Activated T-cell treated with anti-CD3 and anti-CD28 coated beads, Interleukin-2, amount 50 U/mL, for 48 hours (primary cell): ENCODE measurements at places on chromosomes 13 and 19.

GRCh38 chr19:30362156-30362754, 9.9 kb upstream of the ZNF536 start:
- DNase-seq = no peak

GRCh38 chr19:14147797-14148605, 11.6 kb upstream of the ASF1B start:
- DNase-seq = peak; percentile 75

GRCh38 chr19:41426116-41426841, 895 bp downstream of the B3GNT8 start:
- DNase-seq = no peak

DNA sequence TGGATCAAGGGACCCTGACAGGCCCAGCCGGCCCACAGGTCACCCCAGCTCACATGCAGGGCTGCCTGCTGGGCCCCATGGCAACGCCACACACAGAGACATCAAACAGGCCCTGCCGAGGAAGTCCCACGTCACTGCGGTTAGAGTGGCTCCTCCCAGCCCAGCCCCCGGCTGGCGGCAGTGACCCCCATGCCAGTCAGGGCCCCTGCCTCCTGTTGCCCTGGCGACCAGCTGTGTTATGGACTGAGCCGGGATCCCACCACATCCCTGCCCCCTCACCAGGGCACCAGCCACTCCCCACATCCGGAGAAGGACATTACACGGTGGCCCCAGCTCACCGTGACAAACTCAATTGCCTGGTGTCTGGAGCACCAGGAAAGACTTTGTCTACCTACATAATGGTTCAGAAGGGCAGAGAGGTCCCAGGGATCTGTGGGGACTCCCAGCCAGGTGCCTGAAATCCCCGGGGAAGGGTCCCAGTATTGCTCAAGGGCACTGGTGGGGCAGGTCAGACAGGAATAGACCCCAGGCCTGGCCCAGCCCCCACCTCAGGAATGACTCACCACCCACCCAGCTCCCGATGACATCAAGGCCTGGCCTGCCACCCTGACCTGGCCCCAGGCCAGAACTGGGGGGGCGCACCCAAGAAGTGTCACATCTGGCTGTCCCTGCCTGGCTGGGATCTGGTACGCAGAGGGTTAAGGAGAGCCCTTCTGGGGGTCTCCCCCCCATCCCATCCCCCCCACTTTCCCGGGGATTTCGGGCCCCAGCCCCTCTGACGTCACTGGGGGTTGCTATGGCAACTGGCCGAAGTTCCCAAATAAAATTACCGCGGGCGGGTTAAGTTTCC, 30.2 kb upstream of the NANOS3 start:
- DNase-seq = peak; percentile 94

GRCh38 chr19:31351855-31352195, 2.6 kb upstream of the TSHZ3 start:
- no peak for DNase-seq

DNA sequence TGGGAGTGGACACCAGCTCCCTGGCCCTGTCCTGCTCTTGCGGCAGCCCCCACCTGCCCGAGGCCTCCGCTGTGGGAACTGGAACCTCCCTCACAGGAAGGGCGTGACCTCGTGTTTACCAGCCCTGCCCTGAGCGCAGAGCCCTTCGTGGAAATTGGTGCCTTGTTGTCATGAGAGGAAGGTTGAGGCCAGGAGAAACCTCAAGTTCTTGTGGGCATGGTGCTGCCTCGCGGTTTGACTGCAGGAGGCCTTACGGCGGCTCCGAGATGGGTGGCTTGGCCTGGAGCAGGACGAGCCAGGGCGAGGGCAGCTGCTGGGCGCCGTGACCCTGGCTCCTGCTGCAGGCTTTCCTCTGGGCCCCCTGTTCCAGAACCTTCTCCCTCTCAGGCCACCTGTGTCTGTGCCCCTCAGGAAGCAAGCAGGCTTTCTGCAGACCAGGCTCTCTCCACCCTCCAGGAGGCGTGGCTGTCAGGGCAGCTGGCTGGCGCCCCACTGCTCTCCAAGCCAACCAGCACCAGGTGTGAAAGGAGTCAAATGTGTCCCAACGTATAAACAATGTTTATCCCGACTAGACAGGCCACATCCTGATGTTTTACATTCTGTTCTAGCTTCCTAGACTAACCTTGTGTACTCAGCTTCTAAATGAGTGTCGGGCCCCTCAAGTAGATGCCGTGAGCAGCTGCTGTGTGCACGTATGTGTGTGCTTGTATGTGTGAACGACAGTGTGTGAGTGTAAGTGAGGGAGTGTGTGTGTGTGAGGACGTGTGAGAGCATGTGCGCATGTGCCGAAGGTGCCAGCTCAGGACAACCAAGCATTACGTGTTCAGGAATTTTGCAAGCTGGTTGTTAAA, 10.4 kb upstream of the RASA3 start:
- DNase-seq = peak; percentile 71

DNA sequence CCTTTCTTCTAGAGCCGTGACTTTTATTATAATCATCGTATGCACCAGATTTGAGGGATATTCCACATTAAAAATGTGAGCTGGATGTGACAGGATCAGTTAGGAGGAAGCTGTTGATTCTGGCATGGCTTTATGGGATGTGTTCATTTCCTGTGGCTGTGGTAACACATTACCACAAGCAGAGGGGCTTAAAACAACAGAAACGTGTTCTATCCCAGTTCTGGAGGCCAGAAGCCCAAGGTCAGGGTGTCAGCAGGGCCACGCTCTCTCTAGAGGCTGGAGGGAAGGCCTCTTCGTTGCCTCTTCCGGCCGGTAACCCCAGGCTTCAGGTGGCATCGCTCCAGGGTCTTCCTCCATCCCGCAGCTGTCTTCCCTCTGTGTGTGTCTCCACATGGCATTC, 14.5 kb downstream of the MED25 start:
- no peak for DNase-seq

DNA sequence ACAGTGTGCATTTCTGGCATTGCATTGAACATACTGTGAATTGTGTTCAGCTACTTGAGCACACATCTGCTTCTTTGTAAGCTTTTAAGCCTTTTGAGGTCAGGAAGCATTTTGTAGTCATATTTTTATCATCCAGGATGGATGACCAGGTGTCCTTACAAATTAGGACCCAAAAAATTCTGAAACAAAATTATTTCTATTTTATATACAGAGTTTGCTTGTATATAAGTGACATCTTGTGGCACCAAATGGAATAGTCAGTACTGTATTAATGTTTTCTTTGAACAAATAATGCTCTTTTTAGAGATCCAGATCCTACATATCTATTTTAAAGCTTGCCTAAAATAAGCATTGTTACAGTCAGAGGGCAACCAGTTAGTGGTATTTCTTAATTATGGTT, 9.5 kb upstream of the SUPT20H start:
- no peak for DNase-seq

- no peak for DNase-seq
These were observed 55.9 kb upstream of the UQCRFS1 start for GRCh38 chr19:29268721-29269393.

- no peak for DNase-seq
These were observed 14.0 kb downstream of the ADGRE5 start for GRCh38 chr19:14395262-14395661.

DNA sequence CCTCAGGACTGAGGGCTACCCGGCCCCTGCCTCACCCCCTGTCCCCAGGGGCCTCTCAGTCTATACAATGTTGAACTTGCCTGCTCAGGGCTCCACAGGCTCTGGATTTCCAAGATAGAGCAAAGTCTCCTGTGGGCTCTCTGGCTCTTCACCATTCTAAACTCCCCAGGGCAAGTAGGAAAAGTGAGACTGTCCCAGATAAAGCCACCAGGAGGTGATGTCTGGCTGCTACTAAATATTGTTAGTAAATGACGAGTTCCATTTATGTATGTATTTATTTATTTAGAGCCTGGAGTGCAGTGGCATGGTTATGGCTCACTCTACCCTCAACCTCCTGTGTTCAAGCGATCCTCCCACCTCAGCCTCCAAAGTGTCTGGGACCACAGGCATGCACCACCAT, 73.6 kb upstream of the SIAH3 start:
- no peak for DNase-seq

DNA sequence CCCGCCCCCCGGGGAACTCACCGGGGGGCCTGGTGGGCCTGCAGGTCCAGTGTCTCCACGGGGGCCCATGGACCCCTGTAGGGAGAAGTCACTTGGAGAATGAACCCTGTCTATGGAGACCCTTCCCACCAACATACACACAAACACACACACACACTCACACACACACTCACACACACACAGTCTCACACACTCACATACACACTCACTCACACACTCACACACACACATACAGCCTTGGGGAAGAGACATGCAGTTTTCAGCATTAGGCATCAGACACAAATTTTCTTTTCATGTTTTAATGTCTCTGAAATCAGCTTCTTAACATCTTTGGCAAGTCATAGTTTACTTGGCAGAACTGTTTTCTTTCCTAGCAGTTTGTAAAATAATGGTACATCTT, 31.0 kb upstream of the OLFM2 start:
- no peak for DNase-seq

GRCh38 chr19:12745166-12745897, 6.3 kb upstream of the BEST2 start:
- DNase-seq = no peak

DNA sequence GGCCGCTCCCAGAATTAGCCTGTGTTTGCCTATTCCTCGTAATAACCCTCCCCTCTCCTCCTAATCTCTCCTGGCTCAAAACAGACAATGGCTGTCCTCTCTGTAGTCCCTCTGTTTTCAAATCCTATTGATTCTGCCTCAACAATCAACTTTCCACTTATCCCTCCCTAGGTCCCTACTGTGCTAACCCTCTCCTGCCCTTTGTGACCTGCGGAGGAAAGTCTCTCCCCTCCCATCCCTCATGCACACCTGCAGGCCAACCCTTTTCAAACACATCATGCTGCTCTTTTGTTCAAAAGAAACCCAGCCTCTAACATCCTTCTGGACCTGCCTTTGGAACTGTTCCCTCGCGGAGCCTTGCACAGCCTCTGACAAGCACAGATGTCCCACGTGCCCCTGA, 37.3 kb downstream of the CILP2 start:
- no peak for DNase-seq

- DNase-seq = no peak
These were observed 120.0 kb downstream of the ITGBL1 start for GRCh38 chr13:101572456-101572855.

- DNase-seq = no peak
These were observed 988.0 kb downstream of the PCDH17 start for GRCh38 chr13:58619396-58620113.

GRCh38 chr19:33171916-33172359, 22.2 kb upstream of the LRP3 start:
- no peak for DNase-seq

GRCh38 chr13:51865838-51866237, 4.1 kb downstream of the CCDC70 start:
- no peak for DNase-seq

DNA sequence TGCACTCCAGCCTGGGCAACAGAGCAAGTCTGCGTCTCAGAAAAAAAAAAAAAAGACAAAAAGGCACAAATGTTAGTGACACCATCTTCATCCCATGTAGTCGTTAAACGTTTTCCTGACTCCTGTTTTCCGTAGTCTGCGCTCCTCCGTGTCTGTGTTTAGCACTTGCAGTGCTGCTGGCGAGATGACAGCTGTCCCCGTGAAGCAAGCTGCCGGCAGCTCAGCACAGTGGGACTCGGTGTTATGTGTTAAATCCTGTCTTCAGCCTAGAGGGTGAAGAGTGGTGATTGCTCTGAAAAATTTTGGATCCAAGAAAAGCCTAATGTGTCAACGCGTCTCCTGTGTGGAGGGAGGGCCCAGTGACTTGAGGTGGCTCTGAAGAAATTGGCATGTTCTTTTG, 18.4 kb downstream of the UBXN6 start:
- DNase-seq = no peak

GRCh38 chr13:28037399-28037798, 48.9 kb upstream of the URAD start:
- DNase-seq = no peak

- no peak for DNase-seq
These were observed 511.8 kb downstream of the KLF12 start for GRCh38 chr13:73622381-73622780.

DNA sequence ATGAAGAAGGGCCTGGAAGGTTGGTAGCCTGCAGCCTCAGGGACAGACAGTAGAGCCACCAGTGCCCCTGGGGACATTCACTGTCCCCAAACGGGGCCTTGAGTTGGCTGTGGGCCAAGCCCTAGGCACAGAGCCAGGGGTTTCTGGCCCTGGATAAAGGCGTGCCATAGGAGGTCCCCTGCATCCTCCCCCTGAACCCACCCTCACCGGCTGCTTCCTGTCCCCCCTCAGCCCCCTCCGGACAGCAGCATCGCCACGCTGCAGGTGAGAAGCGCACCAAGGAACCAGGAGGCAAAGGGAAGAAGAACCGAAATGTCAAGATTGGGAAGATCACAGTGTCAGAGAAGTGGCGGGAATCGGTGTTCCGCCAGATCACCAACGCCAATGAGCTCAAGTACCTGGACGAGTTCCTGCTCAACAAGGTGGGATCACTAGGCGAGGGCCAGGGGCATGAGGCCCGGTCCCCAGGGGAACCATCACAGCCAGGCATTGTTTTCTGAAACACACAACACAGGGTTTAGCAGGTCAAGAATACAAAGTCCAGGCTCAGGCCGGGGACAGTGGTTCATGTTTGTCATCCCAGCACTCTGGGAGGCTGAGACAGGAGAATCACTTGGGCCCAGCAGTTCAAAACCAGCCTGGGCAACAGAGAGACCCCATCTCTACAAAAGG, 14.6 kb upstream of the USE1 start:
- no peak for DNase-seq

DNA sequence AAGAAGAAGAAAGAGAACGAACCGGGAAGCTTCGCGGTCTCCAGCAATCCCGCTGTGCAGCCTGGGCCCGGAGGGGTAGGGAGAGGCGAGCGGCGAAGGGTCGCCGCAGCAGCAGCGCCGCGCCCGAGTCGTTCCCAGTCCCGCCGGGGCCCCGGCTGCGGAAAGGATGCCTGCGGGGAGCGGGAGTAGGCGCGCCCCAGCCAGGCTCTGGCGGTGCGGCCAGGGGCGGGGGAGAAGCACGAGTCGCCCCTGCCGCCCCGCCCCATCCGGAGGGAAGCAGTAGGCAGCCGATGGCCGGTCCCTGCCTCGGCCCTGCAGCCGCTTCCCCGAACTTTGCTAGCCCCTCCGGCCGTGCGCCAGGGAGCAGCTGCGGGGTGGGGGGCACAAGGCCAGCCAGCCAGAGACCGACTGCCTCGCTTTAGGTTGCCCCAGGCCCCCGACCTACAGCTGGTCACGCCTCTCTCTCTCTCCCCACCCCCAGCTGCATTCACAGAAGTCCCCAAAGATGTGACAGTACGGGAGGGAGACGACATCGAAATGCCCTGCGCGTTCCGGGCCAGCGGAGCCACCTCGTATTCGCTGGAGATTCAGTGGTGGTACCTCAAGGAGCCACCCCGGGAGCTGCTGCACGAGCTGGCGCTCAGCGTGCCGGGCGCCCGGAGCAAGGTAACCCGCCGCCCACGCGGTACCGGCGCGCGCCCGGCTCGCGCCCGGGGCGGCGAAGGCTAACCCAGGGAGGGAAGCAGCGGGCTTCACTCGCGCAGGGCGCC, 1.1 kb downstream of the VSTM2B start:
- peak; percentile 65 for DNase-seq

DNA sequence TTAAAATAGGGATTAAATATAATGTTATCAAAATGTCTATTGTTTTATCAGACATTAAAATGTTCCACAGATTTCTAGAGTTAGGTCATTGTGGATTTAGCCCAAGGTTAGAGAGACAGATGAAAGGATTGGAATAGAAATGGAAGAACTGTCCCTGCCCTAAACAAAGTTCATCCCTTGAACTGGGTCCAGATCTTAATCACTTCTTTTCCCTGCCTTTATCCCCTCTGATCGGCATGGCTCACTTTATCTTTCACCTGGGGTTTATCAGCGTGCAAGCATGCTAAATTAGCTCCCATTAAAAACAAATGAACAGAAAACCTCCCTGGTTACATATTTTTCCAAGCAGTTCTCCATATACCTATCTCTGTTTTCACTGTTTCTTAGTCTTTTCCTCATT, 23.4 kb upstream of the ARGLU1 start:
- no peak for DNase-seq
